Effector memory CD8-positive, alpha-beta T cell (primary cell): ENCODE measurements at places on chromosomes 12 and 14.

DNA sequence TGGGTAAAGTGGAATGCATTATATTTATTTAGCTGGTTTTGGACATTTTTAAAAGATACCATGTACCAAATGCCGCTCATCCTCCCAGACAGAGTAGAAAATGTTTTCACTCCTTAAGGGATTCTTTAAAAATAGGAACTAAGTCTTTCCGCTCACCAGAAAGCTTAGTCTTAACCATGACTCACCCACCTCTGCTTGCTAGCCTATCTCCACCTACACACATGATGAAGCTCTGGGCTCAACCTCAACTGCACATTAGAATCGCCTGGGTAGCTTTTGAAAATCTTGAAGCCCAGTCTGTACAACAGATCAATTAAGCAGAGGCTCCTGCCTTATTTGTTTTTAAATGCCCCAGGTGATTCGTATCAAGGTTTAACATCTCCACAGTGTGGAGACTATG lies 260.5 kb downstream of the NEDD1 start:
- DNase-seq, result no peak

DNA sequence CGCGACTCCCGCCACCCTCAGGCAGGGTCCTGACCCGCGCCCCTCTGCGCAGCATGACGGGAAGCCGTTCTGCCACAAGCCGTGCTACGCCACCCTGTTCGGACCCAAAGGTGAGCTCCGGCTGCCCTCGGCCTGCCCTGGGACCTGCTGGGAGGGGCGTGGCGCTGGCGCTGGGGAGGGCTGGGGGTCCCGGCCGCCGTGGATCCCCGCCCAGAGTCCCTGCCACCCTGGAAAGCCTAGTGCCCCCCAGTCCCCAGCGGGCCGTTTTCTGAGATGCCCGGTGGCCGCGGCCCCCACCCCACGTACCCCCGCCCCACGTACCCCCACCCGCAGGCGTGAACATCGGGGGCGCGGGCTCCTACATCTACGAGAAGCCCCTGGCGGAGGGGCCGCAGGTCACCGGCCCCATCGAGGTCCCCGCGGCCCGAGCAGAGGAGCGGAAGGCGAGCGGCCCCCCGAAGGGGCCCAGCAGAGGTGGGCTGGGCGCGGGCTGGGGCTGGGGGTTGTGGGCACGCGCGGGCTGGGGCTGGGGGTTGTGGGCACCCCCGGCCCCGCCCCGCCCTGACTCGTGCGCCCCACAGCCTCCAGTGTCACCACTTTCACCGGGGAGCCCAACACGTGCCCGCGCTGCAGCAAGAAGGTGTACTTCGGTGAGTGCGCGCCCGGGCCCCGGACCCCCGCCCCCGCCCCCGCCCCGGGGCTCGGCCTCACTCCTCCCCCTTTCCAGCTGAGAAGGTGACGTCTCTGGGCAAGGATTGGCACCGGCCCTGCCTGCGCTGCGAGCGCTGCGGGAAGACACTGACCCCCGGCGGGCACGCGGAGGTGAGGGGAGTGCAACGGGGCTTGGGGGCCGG lies 4.0 kb downstream of the CRIP2 start:
- DNase-seq, result peak; percentile 30

DNA sequence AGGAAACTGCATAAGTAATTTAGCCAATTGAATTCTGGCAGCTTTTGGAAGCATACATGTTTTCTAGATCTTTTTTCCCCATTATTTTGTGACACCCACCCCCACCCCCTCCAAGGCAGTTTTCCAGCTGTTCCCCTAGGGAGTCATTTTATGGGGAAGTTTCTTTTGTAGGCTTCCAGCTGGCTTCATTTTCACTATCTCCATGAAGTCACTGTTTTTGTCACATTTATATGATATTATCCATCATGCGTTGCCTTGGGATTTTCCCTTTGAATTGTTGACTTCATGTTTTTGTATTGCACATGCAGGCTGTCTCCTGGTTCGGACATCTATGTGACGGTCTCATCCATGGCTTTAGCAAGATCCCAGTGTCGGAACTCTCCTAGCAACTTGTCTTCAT lies 233.6 kb upstream of the RGS6 start:
- no peak for DNase-seq

DNA sequence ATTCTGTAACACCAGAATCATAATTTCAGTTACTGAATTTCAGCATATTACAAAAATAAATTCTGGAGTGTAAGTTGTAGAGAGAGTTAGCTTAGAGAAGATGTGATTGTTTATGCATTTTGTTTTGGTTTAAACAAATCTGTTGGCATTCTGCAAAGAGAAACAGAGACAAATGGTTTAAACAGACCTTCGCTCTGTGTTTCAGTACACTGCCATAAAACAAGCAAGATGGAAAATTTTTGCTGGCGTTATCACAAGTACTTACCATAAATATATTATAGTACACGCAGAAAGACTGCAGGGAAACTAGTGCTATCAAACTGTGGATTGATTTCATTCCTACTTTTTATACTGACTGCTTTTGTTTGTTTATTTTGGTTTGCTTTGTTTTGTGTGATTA lies 850.3 kb upstream of the FOXG1 start:
- no peak for DNase-seq

DNA sequence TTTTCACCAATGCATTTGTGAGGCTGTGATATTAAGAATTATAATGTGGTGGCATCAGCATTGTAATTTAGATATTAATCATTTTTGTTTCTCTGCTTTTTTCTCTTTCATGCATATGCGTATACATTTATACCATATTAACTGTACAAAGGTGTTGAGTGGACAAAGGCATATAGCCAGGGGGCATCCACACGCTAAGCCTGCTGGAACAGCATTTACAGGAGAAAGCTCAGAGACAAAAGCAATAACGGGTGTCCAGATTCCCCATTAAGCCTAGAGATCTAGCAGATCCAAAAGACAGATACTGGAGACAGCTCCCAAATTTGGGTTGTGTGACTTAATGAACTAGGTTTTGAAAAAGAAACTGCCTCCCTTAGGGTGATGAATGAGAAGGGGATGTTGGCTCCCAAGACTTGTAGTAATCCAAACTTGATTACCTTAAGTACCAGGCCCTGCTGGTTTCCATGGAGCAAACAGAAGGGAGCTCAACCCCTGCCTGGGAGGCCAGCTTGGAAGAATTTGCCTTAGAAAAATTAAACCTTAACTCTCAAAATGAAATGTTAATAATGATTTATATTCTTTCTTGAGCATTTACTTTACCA lies 181.9 kb downstream of the SLC6A15 start:
- no peak for DNase-seq

DNA sequence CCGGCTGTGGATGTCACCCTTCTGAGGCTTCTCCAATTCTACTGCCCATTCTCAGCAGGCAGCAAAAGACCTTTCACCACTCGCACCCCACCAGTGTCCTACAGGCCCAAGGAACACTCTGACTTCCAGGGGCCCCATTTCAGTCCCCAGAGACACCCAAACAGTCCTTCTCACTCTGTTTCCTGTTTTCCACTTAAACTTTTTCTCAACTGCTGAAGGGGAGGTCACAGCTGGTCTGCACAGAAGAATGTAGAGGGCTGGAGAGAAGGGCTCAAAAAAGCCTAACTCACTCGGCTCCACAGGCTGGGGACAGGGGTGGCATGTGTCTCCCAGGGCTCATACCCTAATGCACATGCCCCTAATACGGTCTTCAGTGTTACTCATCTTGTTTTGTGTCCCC lies 4.2 kb upstream of the DTX1 start:
- DNase-seq, result no peak

- DNase-seq, result no peak
Observed at GRCh38 chr12:62468935-62469334, 2.3 kb downstream of the MON2 start.

GRCh38 chr14:55684956-55685584 lies 105.1 kb downstream of the KTN1 start:
- DNase-seq, result no peak

- DNase-seq, result no peak
Observed at GRCh38 chr14:70881549-70882177, 25.6 kb upstream of the PCNX1 start.

DNA sequence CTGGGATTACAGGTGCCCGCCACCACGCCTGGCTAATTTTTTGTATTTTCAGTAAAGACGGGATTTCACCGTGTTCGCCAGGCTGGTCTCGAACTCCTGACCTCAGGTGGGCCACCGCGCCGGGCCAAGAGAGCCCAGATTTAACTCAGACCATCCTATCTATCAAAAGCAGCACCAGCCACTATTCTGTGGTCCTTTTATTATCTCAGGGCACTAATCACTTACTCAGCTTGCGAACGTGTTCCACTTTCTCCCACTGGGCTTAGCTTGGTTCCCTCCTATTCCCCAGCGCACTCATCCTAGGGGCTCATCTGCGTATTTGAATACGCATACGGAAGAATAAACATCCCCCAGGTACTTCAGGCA lies 16.2 kb upstream of the AACS start:
- no peak for DNase-seq

- DNase-seq, result no peak
Observed at GRCh38 chr12:57012600-57013465, 3.5 kb downstream of the TAC3 start.

- no peak for DNase-seq
Observed at GRCh38 chr12:26678697-26679660, 154.0 kb downstream of the ITPR2 start.

DNA sequence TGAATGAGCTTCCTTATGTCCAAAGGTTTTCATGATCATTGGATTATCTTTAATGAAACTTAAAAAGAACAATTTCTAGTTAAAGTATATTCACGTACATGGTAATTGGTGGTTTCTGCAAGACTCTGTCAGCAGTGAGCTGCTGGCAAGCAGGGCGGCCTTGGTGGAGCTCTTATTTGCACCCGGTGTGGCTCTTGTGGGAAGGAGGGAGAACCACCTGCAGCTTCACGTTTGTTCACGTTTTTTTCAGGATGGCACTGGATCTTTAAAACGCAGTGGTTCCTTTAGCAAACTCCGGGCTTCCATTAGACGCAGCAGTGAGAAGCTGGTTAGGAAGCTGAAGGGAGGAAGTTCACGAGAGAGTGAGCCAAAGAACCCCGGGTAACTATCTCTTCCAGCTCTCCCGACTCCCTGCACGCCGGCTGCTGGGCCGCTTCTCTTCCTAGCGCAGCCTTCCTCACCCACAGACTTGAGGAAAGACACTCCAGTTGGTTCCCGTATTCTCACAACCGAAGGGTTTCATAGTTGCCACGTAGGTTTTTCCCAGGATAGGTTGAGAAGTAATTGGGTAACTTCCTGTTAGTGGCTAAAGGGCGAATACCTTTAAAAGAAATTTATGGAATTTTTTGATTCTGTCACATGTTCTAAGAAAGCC lies 28.3 kb downstream of the XRCC3 start:
- no peak for DNase-seq
